ENCODE measurements at places on chromosomes 16 and 17.
A peak's percentile ranks its signal among the peaks of the same experiment; 100 is the strongest.

GRCh38 chr17:32909787-32910369 lies 18.1 kb upstream of the TMEM98 start:
- no peak for DNase-seq

DNA sequence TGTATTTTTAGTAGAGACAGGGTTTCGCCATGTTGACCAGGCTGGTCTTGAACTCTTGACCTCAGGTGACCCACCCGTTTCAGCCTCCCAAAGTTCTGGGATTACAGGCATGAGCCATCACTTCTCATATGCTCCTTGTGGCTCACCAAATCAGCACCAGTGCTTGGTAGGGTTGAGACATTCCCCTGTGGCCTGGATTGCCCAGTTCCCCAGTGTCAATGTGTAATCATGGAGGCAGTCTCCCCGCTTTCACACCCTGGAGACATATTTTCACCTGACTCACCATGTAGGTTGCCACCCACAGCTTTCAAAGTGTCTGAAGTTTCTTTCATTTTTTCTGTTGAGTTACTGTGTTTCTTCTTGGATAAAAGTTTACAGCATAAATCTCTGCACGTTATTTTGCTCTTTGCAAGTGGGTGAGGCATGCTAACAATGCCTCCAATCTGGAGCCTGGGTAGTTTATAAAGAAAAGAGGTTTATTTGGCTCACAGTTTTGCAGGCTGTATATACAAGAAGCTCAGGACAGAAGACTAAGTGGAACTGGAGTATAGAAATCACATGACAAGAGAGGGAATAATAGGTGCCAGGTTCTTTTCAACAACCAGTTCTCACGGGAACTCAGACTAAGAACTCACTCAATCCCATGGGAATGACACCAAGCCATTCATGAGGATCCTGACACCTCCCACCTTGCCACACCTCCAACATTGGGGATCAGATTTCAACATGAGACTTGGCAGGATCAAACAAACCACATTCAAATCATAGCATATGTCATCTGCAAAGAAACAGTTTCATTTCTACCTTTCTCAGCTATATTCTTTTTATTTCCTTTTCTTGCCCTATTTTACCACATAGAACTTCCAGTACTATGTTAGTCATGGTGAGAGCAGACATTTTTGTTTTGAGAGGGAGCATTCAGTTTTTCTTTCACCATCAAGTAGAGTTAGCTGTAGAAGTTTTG lies 113.2 kb downstream of the PHKB start:
- DNase-seq: no peak

DNA sequence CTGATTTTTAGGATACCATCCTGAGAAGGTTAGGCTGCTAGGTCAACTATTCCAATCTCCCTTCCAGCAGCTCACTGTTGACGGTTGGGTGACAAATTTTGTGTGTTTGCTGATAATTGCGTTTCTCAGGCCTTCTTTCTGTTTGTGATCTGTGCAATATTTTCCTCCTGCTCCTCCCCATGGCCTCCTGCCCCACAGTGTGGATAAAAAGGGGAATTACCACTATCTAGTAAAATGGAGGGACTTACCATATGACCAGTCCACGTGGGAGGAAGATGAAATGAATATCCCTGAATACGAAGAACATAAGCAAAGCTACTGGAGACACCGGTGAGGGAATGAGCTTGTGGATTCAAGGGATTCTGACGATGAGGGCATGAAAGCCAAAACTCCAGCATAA lies 9.2 kb downstream of the CHD3 start:
- DNase-seq: no peak

DNA sequence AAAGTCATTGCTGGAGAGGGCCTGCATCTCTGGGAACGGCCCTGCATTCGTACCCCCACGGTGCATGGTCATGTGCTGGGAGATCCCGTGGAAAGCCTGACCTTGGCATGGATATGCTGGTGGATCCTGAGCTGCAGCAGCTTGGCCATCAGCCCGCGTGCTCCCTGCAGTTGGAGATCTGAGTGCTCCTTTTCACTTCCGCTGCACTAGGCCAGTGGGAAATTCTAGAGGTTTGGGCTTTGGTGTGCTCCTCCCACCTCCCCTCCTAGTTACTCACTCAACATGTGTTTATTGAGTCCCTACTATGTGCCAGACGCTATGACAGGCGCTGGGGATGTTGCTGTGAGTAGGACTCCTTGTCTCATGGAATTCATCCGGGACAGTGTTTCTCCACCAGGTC lies 91.1 kb downstream of the RGS9 start:
- DNase-seq: no peak

GRCh38 chr16:68894714-68895113 lies 51.4 kb downstream of the TANGO6 start:
- DNase-seq: peak; percentile 9

GRCh38 chr16:10528635-10529034 lies 51.8 kb downstream of the EMP2 start:
- DNase-seq: no peak

- DNase-seq: no peak
These were observed 22.7 kb downstream of the BCO1 start for GRCh38 chr16:81261049-81261648.
